ENCODE measurements at places on chromosomes 13 and 19.

- no peak for DNase-seq
These were observed 21.5 kb downstream of the EPN1 start for GRCh38 chr19:55696301-55697068.

GRCh38 chr13:100673376-100673712 is 1.3 kb downstream of the TMTC4 start:
- no peak for DNase-seq

- no peak for DNase-seq
These were observed 26.7 kb downstream of the RCBTB2 start for GRCh38 chr13:48506092-48506701.

- DNase-seq = peak; percentile 81
These were observed at the start of gene TRAPPC5 for GRCh38 chr19:7680606-7681339. TRAPPC5 (plus strand) TSS chr19:7680833; CDS start chr19:7682254, 1,421 bp downstream.

DNA sequence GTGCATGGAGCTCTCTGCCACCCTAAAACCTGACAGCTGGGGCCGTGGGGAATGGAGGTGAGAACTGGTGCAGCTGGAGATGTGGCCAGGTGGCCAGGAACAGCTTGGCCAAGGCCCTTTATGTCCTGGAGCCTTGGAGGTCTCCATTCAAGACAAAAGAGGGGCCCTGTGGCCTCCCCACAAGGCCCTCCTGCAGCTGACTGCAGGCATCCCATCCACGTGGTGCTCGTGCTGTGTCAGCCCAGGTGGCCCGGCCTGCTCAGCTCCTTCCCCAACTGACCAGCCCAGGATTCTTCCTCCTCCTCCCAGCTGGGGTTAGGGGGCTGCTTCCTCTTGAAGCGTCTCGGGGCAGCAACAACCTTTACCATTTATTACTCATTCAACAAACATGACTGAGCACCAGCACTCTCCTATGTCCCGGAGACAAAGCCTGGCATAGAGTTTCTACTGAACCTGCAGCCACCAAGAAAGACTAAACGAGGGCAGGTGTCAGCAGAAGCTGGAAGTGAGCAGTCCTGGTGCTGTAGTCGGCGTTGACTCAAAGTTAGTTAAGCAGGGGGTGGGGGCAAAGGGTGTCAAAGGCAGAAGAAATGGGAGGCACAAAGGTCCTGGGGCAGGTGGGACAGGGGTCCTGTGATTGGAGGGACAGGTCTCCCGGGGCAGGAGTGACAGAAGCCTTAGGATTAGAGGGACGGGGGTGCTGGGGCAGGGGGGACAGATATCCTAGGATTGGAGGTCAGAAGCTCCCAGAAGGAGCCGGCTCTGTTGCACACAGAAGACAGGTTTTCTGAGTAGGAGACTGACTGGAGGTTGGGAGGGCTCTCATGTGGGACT is 23.3 kb upstream of the C13orf46 start:
- no peak for DNase-seq

DNA sequence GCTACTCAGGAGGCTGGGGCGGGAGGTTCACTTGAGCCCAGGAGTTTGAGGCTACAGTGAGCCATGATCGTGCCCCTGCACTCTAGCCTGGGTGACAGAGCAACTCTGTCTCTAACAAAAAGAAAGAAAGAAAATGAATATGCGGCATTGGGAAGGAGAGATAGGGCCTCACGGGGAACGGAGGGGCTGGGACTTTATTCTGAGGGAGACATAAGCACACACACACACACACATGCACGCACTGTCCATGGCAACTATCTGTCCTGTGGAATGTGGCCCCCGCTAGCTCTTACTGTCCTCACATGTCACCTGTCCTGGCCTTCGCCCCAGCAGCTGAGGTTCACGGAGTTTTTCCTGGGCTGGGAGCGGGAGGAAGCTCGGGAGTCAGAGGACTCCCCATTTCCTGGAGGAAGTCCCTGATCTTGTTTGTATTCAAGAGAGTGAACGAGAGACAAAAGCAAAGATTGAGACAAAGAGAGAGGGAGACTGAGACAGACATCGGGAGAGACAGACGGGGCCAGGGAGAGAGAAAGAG is 654 bp downstream of the STAP2 start:
- DNase-seq = no peak

DNA sequence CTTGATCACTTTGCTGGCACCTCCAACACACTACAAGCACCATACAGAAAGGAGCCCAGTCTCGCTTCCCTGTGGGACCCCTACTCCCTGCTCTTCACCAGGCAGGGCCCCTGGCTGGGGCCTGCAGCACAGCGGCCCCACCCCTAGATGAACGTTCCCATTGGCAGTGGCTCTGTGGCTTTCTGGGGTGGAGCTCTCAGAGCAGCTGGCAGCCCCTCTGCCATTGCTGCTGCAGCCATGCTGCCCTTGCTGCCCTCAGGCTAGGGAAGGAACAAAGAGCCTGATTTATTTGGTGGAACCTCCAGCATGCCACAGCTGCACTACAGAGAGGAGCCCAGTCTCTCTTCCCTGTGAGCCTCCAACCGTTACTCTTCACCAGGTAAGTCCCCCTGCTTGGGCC is 5.8 kb downstream of the SIGLEC6 start:
- no peak for DNase-seq

DNA sequence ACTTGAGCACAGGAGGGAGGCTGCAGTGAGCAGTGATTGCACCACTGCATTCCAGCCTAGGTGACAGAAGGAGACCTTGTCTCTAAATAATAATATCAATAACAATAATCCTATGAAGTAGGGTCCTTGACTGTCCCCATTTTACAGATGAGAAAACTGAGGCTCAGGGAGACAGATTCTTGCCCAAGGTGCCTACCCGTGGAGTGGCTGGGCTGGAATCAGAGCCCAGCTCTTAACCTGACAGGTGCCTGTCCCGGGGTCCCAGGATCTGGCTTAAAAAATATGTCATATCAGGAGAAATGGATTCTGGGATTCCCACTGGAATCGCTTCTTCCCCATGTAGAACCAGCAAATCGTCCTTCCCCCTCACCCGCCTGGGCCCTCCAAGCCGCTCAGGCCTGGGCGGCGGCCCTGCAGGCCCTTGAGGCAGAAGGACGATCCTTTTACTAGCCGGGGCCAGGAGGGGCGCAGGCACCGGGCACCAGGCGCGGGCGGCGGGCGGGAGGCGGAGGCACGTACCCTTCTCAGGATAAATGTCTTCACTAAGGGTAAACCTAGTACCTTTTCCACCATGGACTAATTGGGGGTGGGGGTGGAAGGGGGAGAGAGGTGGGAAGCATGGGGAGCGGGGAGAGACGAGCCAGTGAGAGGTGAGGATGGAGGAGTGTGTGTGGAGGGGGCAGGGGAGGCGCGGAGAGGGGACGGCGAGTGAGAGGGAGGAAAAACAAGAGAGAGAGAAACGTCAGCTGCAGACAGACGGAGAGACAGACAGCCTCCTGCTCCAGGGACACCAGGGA is 60.6 kb downstream of the COLGALT1 start:
- no peak for DNase-seq

DNA sequence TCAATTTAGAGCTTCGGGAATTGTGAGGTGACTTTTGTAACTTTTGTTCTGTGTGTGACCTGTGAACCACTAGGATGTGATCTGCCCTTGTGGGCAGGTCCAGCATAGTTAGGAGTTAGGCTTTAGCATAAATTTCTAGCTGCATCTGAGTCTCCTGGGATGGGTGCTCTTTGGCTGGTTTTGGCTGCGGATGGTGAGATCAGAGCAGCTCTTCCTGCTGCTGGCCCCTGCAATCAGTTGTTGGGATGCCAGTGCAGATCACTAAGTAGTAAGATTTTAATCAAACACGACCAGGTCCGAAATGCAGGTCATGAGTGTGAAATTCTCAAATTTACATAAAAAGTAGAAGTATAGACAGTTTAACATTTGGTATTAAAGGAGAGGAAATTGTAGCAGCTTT is 8.5 kb downstream of the CEBPG start:
- no peak for DNase-seq

DNA sequence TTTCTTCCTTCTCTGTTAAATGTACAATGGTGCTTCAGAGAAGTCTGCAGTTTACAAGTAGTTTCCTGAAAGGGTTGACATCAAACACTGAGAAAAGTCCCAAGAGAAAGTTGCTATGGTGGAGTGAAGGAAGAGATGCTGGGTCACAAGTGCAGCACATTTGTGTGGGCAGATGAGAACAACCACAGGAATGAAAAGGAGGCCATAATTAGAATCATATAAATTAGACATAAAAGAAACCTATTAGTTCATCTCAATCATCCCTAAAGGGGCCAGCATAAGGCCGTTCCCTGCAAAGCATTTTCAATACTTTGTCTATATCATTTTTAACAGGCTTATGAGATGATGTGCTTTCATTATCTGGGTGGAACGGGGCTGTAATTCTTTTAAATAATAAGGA is 359.2 kb downstream of the IRS2 start:
- DNase-seq = no peak

GRCh38 chr19:8334458-8335342 is 8.4 kb downstream of the KANK3 start:
- no peak for DNase-seq

DNA sequence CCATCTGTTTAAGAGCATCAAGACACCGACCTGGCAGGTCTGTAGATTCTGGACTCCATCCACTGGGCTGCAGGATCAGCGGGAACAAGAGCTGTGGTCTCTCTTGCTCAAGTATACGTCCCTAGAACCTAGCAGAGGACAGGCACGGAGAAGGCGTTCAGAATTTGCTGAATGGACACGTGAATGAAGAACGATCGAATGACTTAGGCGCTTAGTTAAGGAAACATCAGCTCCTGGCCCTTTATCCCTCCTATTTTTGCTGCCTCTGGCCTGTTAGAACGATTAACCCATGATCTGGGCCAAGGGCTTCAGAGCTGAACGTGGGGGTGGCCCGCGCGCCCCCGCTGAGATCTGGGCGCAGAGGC is 953 bp downstream of the DZIP1 start:
- no peak for DNase-seq

DNA sequence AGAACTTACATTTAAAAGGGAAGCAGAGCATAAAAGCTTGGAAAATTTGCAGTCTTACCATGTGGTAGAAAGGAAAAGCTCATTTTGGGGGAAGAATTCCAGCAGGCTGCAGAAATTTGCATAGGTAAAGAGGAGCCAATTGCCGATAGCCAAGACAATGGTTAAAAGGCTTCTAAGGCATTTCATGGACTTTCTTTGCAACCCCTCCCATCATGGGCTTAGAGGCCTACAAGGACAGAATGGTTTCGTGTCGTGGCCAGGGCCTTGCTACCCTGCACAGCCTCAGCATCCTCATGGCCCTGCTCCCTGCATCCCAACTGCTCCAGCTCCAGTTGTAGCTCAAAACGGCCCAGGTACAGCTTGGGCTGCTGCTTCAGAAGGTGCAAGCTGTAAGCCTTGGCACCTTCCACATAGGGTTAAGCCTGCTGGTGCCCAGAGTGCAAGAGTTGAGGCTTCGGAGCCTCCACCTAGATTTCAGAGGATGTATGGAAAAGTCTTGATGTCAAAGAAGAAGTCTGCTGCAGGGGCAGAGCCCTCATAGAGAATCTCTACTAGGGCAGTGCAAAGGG is 420.3 kb downstream of the PCDH17 start:
- DNase-seq = no peak

DNA sequence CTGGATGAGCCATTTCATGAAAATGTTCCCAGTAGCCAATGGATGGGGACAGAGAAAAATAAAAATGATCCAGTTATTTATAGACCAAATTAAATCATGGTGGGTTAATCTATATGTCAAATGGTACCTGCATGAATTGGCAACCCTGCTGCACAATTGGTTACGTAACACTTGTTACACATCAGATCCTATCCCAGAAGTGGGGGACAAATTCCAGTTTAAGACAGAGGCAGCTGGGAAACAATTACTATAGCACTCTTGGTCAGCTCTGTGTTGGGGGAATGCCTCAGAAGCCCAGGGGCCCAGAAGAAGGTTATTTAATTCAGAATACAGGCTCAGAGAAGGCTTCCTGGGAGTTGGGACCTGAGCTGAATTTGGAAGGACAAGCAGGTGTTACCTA is 81.1 kb upstream of the FLT1 start:
- DNase-seq = no peak

DNA sequence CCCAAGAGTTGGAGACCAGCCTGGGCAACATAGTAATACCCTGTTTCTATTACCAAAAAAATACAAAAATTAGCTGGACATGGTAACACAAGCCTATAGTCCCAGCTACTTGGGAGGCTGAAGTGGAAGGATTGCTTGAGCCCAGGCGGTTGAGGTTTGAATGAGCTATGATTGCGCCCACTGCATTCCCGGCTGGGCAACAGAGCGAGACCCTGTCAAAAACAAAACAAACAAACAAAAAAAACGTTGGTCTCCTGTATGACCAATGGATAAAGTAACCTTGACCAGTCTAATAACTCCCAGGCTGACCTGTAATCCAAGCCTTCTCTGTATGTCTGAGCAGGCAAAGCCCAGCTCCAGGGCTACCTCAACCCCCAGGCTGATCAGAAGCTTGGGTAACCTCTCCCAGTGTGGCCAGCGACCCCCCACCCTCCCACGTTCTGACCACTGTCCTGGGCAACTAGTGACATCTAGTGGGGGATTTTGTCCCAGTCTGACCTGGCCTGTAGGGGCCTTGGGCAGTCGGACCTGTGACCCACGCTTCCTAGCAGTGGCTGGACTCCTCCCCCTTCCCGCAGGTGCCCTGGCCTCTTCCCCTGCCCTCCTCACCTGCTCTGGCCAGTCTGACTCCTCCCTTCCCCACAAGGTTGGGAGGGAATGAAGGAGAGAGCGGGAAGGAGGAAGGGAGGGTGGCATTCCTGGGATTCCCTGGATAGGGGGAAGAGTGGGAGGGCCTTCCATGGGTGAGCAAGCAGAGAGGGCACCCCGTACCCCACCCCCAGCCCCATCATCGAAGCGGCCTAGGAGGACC is 1.0 kb upstream of the BCAM start:
- no peak for DNase-seq

DNA sequence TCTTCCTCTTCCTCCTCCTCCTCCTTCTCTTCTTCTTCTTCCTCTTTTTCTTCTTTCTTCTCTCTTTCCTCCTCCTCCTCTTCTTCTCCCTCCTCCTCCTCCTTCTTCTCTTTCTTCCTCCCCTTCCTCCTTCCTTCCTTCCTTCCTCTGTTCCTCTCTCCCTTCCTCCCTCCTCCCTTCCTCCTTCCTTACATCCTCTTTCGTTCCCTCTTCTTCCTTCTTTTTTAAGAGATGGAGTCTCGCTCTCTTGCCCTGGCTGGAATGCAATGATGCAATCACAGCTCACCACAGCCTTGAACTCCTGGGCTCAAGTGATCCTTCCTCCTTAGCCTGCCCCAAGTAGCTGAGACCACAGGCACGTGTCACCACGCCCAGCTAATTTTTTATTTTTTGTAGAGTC is 13.2 kb downstream of the EHD2 start:
- no peak for DNase-seq

- DNase-seq = no peak
These were observed 22.2 kb downstream of the NFIX start for GRCh38 chr19:13017306-13018034.

DNA sequence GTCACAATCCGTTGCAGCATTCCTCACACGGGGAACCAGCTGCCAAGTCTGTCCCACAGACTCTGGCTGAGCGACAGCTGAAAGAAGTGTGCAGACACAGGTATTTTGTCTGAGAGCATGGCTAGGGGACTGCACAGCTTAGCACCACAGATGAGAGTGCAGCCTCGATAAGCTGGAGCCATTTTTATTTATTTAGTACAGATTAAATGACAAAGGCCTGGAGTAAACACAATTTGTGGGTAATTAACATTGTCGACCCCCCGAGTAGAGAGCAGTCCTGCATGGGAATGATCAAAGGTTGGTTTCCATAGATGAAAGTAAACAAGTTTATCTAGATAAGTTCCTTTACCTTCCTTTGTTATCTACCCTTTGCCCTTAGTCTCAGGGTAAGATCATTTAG is 836.2 kb downstream of the DACH1 start:
- DNase-seq = no peak

All from central memory CD8-positive, alpha-beta T cell (primary cell).